ENCODE measurements at places on chromosomes 1 and 21.

DNA sequence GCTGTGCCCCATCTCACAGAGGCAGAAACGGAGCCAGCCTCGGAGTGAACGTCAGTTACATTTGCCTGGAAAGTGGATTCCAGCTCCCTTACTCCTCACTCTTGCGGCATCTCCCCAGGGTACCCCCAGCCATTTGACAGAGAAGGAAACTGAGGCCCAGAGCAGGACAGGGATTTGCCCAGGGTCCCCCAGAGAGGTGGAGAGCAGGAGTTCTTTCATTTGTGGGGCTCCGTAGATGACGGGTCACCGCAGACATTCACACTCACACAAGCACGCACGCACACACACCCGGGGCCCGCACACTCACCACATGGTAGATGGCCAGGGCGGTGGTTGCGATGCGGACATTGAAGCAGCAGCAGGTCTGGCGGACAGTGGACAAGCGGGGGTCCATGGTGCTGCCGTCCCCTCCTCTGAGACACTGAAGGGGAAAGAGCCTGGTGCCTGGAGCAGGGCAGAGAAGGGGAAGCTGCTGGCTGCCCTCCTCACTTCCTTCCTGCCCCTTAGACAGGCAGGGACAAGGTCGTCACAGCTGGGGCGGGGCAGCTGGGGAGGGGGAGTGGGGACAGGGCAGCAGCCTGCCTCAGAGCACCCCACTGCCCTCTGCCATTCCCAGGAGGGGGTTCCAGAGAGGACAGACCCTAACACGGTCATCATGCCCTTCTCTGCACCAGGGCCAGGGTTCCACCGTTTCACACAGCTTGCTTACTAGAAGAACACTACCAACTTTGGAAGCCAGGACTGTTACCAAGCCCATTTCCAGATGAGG lies at the start of gene LAPTM5:
Gene LAPTM5 (minus strand): TSS at position 423 of the 769 bp plus-strand sequence. CDS start 29 bp downstream, at position 394.
- DNase-seq = no peak

GRCh38 chr1:55081188-55081904 lies 42.0 kb downstream of the PCSK9 start:
- DNase-seq = no peak

DNA sequence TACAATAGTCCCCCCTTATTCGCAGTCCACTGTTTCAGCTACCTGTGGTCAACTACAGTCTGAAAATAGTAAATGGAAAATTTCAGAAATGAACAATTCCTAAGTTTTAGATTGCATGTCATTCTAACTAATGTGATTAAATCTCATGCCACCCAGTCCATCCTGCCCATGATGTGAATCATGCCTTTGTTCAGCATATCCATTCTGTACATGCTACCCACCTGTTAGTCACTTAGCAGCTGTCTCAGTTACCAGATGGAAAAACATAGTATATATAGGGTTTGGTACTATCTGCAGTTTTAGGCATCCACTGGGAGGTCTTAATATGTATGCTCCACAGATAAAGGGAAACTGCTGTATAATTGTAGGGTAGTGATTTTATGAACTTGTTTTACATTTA lies 16.6 kb upstream of the HAO2 start:
- DNase-seq = no peak

DNA sequence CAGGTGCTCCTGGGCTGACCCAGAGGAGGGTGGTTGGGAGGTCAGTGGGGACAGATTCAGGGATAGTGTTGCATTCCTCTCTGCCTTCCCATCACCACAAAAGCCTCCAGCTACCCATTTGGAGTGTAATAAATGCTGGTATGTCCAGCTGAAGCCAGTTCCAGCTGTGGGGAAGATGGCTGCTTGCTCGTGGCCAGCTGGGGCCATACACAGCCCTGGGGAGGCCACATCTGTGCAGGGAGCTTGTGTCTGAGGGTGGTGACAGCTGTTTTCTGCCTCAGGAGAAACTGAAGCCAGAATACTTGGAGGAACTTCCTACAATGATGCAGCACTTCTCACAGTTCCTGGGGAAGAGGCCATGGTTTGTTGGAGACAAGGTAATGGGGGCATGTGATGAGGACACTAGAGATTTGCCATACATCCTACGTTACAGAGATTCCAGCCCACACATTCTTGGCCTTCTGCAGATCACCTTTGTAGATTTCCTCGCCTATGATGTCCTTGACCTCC lies 2.7 kb downstream of the GSTM4 start:
- DNase-seq = no peak

GRCh38 chr1:29222686-29223085 lies 8.0 kb downstream of the MECR start:
- DNase-seq = no peak

GRCh38 chr1:42533101-42533863 lies 70.2 kb downstream of the CCDC30 start:
- no peak for DNase-seq

GRCh38 chr1:82215056-82215852 lies 414.5 kb downstream of the ADGRL2 start:
- no peak for DNase-seq

Measured in neural crest cell (in vitro differentiated cells).